ENCODE measurements at places on chromosomes 1 and 21.

DNA sequence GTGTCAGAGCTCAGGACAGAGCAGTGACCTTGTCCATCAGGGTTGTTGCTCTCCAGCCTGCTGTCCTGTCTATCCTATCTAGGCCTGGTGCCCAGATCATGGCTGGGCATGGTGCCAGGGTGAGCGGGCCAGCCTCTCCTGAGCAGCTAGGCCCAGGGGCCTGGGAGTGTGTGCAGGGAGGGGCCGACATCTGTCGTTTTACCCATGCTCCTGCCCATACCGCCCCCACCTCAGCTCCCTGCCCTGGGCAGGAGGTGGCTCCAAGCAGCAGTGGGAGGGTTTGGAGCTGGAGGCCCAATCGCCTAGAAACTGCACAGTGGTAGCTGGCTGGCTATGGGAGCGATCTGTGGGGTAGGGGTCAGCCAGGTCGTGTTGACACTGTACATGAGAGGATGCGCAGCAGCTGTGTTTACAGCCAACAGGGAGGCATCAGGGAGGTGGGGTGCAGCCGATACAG is 6.5 kb downstream of the INSRR start:
- DNase-seq, result peak; percentile 97

DNA sequence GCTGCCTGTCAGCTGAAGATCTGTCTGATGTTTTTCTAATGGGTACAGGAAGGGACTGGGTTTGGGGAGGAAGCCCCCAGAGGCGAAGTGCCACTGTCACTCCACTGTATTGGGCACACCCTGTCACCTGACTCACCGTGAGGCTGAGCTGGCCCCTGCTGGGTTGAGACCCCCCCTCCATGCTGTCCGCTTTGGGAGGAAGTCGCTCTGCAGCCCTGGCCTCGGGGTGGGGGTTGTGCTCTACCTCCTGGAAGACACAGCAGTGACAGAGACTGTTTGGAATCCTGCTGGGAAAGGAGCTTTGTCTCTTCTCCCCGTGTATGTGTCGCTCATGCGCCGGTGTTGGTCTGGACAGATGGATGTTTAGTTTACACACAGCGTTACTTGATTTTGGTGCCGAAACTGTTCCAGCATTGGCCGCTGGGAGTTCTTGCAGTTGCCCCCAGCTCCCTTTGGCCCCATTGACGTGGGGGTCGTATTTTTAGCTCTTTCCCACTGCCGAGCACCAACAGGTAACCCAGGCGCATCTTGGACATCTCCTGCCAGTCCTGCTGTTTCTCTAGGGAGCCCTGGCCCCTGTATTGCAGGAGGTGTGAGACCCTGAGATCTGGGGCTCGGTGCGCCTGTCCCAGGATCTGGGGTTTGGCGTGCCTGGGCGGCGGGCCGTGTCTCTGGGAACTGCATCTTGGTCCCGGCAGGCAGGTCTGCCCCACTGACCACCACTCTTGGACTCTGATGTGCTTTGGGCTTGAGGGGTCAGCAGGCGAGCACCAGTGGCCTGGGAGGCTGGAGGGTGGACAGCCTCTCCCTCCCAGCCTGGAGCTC is 30.3 kb downstream of the SLX9 start:
- peak; percentile 77 for DNase-seq

DNA sequence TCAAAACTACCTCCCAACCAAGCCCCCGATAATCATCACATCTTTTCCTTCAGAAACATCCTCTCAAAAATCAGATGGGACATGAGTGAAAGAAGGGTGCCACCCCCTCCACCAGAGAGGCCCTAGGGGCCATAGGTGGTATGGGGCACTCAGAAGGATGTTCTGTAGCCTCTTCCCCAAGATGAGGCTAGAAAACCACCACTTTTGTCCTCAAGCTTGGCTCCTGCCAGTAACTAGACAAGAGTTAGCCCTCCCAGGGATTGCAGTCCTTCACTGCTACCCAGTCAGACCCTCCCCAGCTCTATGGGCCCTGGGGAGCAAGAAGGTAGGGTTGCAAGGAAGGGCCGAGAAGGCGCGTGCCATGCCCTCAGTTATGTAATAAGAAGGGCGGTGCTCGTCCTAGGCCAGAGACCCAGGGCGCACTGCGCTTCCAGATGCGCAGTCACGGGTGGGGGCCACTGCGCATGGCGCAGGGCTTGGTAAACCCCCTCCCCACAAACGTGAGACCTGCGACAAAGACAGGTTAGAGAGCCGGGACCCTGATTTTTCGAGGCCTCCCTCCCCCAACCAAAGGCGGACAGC is 69.7 kb downstream of the CD46 start:
- no peak for DNase-seq

DNA sequence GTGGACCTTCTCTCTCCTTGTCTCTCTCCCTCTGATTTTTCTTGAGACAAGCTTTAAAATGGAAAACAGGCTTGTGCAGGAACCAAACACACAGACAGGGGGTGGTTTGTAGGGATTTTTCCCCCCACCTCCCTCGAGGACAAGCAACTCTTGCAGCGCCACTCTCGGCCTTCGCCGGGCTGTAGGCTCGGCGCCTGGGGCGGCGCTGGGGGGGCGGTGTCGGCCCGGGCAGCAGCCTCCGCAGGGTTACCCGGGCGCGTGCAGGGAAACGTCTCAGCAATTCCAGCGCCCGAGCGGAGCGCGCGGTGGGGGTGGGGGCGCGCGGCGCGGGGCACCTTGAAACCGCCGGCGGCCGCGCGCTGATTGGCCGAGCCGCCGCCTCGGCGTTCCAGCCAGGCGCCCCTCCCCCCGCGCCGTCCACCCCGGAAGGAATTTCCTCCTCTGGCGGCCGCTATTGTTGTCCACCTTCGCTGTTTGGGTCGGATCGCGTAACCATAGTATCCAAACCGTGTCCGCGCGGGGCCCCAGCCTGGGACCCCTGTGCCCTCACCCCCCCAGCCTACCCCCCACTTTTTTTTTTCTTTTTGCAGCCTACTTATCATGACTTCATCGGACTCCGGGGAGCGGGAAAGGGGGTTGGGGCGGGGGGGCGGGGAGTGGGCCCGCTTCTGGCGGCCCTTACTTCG is 59.8 kb upstream of the ACOT11 start:
- peak; percentile 95 for DNase-seq

- DNase-seq, result no peak
Measured at GRCh38 chr21:24423546-24423945, 1183.7 kb downstream of the MRPL39 start.

- no peak for DNase-seq
Measured at GRCh38 chr1:116927049-116927798, 17.5 kb downstream of the PTGFRN start.

DNA sequence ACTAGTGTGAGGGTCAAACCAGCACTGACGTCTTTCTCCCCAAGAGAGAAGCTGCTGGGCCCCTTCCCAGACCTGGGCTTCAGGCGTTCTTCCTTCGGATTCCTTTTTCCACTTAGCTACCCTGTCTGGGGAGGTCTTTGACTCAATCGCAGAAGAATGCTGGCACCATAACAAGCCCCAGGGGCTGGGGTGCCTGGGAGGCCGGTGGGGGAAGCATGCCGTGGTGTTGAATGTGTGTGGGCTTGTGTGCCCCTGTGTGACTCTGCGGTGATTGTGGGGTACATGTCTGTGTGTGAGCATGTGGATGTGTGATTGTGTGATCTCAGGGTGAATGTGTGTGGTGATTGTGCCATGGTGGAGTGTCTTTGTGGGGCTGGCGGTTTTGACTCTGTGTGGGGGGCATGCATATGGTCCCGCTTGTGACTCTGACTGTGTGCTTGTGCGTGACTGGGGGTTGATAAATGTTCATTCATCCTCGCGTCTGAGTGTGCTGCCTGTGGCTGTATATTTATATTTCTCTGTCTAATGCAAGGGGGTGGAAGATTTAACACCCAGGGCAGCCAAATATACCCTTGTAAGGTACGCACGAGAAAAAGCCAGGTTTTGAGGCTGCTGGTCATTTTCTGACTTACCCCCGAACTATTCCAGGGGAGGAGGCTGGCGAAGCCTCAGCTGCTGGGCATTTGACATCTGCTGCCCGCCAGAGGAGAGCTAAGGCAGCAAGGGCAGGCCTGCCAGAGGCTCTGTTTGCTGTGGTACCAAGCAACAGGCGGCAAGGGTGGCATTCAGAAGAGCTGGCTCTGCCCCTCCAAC is 1.1 kb upstream of the SYNC start:
- no peak for DNase-seq

GRCh38 chr1:16162163-16162822 is 6.4 kb upstream of the EPHA2 start:
- no peak for DNase-seq

GRCh38 chr1:109928591-109929111 is 18.0 kb downstream of the CSF1 start:
- DNase-seq, result peak; percentile 63

DNA sequence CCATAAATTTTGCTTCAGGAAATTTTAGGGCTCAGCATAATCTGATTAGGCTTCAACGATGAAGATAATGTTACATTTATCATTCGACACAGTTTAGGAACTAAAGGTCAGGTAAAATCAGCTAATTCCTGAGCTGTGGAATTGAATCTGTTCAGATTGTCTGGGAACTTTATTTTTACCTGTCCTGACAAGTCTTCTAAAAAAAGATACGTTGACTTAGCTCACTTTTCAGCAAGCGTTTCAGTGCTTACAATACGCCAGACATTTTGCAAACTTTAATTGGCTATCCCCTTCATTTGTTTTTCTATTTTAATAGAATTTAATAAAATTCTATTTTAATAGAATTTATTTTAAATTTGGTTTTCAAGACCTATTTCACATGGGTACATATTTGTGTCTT is 57.8 kb downstream of the POU2F1 start:
- no peak for DNase-seq

DNA sequence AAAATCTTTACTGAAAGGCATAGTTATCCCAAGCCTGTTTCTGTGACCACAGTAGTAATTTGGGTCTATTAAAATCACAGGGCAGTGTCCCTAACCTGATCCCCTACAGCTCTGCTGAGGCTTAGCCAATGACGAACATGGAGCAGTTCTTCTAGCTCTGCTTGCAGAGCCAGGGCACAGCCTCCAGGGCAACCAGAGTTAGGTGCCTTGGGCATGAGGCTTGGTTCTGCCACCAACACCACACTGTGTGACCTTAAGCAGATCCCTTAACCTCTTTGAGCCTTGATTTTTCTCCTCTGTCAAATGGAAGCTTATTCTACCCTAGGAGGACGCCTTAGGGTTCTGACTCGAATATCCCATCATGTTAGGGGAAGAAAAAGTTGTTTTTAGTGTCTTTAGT is 86.7 kb upstream of the TLR5 start:
- no peak for DNase-seq

- no peak for DNase-seq
Measured at GRCh38 chr1:108653431-108654105, 7.3 kb downstream of the HENMT1 start.

DNA sequence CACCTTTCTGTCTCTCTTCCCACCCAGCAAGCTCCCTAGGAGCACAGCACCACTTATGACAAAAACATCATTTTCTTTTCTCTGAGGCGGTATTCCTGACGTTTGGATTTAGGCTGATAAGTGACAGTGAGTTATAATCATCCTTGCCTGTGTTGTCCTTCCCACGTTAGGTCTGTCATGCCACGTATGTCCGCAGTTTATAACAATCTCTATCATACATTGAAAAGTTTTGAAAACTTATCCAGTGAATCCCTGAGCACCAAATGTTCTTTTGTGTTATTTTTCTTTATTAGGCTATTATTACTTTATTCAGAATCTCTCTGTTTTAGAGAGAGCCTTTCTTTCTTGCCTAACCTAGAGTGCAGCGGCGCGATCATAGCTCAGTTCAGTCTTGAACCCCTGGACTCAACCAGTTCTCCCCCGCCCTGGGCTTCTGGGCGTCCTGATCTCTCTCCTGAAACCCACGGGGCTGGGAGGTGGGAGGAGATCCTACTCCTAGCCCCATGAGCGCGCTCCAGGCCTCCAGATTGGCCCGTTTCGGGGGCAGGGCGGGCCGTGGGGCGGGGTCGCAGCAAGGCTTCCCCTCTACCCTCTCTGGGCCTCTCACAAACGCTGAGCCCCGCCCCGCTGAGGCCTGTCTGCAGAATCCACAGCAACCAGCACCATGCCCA is at the start of gene GSTM2:
Gene GSTM2 (plus strand): TSS at position 606 of the 671 bp plus-strand sequence. CDS start 59 bp downstream, at position 665.
- DNase-seq, result peak; percentile 92

- DNase-seq, result no peak
Measured at GRCh38 chr1:23370709-23371584, 1.3 kb upstream of the ZNF436 start.

- no peak for DNase-seq
Measured at GRCh38 chr21:30984889-30985288, 53.4 kb downstream of the KRTAP19-8 start.

DNA sequence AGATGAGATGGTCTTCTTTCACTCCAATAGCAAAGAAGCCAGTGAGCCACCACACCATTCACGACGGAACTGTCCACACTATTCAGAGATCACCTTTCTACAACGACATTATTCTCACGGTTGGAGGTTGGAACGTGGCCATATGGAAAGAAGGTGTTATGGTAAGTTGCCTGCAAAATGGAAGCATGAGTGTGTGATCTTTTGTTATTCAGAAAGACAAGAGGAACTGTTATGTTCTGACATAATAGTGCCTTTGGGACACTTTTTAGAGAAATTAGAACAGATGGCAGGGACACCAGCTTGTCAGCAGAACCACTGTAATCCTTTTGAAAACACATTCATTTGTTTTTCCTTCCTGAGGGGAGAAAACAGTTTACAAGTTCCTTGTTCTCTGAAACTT is 75.8 kb upstream of the MCOLN3 start:
- DNase-seq, result no peak

DNA sequence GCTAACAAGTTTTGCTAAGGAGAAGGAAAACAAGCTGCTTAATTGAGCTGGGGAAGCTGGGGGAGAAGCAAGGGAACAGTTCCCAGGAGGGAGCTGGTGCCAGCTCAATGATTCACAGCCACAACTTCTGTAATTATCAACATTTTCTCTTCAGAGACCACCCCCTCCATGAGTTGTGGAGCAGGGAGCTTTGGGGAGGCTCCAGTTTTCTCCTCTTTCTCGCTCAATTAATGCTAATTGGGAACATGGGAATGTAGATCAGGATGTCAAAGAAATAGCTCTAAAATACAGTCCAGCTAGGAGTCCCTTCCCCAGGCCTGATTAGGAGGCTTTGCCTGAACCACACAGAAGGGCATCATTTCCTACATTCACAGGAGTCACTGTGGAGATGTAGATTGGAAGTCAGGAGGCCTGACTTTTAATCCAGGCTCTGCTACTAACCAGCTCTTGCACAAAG is 12.1 kb upstream of the MNDA start:
- no peak for DNase-seq

DNA sequence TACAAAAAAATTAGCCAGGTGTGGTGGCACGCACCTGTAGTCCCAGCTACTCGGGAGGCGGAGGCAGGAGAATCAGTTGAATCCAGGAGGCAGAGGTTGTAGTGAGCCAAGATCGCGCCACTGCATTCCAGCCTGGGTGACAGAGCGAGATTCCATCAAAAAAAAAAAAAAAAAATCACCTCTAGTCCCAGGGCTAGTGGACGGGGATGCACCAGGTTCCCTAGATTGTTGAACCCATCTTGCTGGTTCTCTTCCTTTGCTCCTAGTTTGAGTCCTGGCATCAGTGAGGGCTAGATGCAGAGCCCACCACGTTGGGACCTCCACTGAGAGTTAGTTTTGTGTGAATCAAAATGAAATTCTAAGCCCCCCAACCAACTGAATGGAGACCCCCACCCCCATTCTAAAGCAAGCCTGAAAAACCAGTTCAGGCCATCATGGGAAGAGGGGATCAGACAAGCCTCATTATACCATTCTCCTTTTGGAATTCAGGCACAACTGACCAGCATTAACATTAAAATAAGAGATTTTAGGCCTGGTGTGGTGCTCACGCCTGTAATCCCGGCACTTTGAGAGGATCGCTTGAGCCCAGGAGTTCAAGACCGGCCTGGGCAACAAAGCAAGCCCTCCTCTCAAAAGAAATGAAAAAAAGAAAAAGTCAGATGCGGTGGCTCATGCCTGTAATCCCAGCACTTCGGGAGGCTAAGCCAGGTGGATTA is 17.9 kb upstream of the L1TD1 start:
- DNase-seq, result no peak

- DNase-seq, result peak; percentile 87
Measured at GRCh38 chr1:235835226-235835625, 31.5 kb downstream of the LYST start.

Measured in adrenal gland (tissue), 19 donors.